ENCODE measurements at places on chromosomes 1 and 21.

GRCh38 chr1:116127848-116128540 is 16.8 kb downstream of the MAB21L3 start:
- no peak for DNase-seq

DNA sequence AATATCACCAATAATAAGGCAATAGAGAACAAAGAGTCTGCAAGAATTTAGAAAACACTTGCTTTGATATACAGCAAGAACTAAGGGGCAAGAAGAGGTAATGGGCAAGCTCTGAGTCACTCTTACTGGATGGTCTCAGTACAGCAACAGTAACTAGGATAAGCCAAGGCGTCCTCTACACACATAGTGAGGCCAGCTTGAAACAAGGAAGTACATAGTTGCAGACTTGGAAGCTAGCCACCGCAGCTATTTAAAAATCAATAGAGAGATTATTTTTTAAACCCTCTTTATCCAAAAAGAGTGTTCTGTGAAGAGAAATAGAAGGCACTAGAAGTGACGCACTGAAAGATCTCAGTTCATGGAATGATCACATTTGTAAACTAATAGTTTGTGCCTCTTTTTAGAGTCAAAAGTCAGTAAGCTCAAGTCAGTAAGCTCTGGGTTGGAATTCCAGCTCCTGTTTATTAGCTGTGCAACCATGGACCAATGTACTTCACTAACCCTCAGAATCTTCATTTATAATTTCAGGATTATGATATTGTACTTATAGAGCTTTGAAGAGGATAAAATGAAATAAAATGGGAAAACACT is 118.6 kb downstream of the AKT3 start:
- no peak for DNase-seq

GRCh38 chr1:233518344-233518743 is 95.6 kb upstream of the KCNK1 start:
- no peak for DNase-seq

DNA sequence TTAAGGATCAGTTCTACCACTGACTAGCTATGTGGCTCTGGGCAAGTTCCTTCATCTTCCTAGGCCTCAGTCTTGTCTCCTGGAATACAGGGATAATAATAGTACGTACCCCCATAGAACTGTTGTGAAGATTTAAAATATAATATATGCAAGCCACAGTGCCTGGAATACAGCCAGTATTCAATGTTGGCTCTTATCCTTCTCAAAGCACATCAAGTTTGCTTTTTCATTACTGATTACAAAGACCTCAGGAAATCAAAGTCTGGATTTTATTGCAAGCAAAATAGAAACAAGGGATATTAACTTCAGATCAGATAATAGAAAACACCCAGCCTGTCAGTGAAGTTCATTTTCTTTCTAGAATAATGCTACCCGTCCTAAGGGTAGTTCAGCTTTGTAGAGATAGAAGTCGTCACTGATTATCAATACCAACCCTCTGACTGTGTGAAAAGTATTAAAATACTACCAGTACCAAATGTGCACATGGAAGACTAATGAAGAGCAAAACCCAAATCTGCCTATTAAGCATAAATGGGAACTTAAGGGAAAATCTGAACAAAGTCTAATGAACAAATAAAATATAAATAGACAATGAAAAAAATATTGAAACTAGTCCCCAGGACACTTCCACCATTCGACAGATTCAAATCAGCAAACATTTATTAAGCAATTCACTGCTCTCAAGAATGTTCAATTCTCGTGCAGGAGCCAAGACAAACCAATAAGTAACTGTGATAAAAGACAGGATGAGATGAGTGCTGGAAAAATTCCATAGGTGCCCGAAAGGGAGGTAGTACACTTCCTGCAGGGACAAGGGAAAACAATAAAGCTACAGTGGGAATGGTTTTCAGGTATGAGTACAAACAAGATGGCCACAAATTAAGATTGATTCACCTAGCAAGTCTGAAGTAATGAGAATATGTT is 206.2 kb downstream of the SMYD3 start:
- no peak for DNase-seq

DNA sequence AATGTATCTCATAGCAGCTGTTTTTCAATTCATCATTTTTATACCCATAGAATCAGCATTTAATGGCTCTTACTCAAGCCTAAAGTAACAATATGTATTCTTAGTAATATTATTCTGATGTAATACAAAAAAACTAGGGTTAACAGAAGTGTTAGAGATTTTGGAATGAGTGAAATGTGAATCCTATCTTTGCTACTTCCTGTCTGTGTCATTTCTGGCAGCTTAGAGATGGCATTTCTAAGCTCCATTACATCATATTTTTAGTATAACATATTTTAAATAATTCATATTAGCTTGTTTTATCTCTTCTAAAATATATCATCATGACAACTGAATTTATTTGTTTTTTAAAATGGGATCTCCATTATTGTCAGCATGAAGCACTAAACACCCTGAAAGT is 90.2 kb downstream of the LRRC7 start:
- DNase-seq: no peak

DNA sequence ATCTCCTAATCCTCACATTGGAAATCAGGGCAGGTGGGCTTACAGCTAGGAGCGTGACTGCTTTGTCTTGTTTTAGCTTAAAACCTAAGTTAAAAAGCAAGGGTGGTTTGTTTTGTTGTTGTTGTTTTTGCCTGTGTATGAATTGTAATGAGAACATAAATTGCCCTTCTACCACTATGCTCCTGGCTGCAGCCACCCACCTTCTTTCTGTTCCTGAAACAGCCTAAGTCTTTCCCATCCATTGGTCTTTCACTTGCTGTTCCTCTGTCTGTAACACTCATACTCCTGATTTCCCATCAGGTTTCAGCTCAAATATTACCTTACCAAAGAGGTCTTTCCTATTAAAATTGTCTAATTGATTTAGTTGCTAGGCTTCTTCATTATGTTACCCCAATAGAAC is 604 bp upstream of the TMEM79 start:
- no peak for DNase-seq

DNA sequence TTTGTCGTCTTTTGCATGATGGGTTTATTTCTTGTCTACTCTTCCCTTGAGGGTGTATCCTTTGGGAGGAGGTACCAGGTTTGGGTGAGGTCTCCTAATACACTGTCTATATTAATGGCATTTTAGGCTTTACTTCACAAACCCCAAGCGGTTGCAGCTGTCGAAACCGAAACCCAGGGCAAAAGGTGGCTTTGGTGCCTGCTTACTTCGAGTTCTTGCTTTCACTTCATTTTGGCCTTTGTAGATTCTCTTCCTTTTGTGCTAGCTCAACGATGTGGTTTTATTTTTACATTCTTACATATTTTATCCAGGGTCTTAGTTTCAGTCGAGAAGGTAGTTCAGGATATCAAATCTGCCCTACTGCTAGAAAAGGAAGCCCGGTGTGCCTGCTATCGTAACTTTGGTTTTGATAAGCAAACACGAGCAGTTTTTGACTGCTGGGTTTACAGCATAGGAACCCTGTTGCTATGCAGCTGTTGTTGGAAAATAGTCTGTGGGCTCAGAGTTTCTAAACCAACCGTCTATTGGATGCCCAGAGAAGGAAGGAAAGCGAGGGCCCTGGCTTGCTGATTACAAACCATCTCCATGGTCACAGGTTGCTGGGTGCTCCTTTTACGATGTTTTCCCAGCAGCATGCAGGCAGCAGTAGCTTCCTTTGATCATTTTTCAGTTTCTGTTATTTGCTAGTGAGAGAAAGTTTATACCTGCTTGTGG is 9.8 kb upstream of the TSPAN2 start:
- peak; percentile 50 for DNase-seq

GRCh38 chr1:18064534-18064933 is 43.1 kb upstream of the IGSF21 start:
- DNase-seq: no peak

DNA sequence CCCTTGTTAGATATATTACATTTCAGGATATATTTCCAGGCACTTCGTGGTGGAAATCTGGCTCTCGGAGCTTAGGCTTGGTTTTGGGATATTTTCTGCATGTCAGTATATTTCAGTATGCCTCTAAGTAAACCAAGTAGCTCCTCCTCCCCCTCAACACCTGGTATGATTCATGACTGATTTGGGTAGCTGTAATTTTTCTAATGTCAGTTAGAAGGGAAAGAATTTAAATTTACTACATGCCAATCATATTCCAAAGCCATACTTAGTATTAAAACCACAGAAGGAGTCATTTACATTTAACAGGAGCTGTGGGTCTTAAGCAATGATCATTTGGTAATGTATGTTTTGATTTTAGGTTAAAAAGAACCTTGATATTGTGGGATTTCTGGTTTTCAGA is 40.6 kb downstream of the ST6GALNAC3 start:
- no peak for DNase-seq

GRCh38 chr1:145994391-145995120 is 1.8 kb downstream of the TXNIP start:
- no peak for DNase-seq

GRCh38 chr1:55428944-55429931 is 214.1 kb upstream of the USP24 start:
- DNase-seq: no peak

- no peak for DNase-seq
These were observed 7.9 kb upstream of the ADORA3 start for GRCh38 chr1:111511370-111511769.

DNA sequence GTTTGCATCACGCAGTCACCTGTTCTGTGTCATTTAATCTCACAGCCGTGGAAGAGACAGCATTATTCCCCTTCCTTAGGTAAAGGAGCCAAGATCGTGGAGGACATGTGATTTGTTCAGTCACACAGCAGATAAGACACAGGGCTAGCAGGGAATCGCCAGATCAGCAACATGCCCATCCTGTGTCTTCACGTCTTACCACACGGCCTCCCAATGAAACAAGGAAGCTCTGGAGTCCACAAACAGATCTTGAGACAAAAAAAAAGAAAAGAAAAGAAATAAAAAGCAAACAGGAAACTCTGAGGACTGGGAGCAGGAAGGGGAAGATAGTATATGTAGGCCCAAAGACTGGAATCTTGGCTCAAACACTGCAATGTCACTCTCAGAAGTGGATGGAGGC is 155.3 kb downstream of the ADSS2 start:
- DNase-seq: no peak

GRCh38 chr1:9705337-9706093 is 54.0 kb downstream of the PIK3CD start:
- no peak for DNase-seq

DNA sequence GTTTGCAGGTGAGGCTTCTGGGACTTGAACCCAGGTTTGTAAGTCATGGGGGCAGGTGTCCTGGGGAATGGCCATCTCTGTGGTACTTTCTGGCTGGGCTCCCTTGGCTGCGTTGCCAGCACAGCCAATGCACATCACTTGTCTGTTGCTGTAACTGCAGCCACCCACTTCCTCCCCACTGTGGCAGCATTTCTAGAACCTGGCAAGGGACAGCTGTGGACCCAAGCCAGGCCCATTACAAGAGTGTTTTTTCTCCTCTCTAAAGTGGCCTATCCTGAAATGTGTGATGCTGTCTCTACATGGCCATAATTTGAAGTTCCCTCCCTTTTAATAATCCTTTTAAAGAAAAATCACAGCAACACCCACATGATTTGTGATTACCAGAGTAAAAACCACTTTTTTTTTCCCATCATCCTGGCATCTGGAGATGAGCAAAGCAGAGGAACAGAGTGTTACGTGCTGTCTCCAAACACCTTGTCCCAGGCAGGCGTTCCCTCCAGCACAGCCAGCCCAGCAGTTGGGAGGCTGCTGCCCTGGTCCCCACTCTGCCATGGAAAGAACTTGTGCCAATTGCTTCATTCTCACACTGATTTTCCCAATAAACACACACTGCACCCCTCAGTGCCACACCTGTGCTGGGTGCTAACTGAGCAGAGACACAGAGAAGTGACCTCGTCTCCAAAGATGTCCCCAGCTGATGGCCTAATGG is 360.6 kb upstream of the USP24 start:
- no peak for DNase-seq

- DNase-seq: no peak
These were observed 61.6 kb downstream of the KIF14 start for GRCh38 chr1:200558866-200559459.

DNA sequence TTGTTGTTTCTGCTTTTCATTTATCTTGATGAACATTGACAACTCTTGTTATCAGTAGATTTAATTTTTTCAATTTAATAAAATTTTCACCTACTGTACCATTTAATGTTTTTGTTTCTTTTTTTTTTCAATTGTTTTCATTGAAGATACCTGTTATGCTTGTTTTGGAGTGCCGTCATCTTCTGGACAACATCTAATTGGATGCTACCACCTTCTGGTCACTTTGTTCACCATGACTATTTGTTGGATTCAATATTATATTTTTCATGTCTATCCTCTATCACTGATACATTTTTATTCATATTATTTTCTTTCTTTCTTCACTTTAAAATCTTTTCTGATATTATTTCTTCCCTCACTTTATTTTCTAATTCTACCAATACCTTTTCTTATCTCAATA is 14.0 kb downstream of the KRTAP21-2 start:
- DNase-seq: no peak

- no peak for DNase-seq
These were observed 2.7 kb downstream of the CD34 start for GRCh38 chr1:207908107-207908734.

- no peak for DNase-seq
These were observed 117.4 kb downstream of the MAGI3 start for GRCh38 chr1:113507552-113508214.

DNA sequence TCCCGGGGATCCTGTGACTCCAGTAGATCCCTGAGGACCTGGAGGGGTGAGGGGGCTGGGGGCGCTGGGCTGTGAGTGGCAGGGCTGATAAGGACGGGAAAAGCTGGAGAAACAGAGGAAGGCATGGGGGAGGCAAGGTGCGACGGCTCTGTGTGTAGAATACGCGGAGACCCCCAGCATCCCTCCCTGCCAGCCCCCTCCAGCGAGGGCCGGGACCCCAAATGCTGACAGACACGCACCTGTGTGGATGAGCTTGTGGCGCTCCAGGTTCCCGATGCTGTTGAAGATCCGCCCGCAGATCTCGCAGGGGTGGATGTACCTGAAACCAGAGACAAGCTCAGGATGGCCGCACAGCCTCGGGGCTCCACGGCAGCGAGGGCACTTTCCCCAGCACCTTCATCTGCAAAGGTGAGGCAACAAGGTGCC is 53.0 kb upstream of the RIPK4 start:
- no peak for DNase-seq

DNA sequence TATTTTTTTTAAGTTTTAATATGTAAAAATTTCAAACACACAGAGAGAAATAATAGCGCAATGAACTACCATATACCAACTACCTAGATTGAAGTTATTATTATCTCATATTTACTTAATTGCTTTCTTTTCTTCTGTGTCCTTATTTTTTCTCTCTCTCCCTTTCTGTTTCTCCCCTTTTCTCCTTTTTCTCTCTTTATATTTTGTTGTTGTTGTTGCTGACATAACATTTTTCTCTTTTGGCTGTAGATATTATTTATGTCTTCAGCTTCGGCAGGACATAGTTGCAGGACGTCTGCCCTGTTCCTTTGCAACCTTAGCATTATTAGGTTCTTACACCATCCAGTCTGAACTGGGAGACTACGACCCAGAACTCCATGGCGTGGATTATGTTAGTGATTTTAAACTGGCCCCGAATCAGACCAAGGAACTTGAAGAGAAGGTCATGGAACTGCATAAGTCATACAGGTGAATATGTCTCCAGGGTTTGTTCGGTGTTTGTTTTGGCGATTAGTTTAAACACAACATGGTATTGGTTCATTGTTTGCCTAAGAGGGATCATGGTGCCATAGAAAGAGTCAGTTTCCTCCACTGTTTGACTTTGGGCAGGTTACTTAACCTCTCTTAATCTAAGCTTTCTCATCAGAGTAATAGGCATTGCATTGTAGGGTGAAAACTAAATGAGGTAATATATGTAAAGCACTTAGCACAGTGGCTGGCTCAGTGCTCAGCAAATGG is 103.8 kb downstream of the EPB41 start:
- no peak for DNase-seq

Measured in NCI-H510A (cell line).